ENCODE measurements at places on chromosomes 4 and X.

DNA sequence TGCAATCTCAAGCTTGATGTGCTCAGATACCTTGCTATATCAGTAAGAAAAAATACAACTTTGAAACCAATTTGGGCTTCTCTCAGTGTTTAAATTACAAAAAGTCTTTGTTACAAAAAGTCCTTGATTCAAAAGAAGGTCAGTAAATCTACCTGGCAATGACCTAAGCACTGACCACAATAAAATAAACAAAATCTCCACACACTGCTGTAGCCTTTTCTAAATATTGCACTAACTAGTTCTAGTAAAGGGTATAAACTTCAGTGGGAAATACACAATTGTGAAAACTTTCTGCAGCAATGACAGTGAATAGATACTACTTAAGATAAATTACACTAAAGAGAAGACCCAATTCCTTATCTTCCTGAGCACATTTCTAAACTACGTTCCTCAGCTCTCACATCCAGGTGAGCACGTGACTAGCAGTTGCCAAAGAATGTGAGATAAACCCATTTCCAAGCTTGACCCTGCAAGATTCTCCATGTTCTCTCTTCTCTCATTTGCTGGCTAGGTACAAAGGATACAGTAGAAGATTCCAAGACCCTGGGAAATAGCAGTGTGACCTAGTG is 81.4 kb upstream of the GPR34 start:
- no peak for DNase-seq

GRCh38 chr4:171561419-171561818 is 251.8 kb upstream of the GALNTL6 start:
- no peak for DNase-seq

GRCh38 chr4:53602390-53602789 is 11.1 kb upstream of the LNX1 start:
- no peak for DNase-seq

DNA sequence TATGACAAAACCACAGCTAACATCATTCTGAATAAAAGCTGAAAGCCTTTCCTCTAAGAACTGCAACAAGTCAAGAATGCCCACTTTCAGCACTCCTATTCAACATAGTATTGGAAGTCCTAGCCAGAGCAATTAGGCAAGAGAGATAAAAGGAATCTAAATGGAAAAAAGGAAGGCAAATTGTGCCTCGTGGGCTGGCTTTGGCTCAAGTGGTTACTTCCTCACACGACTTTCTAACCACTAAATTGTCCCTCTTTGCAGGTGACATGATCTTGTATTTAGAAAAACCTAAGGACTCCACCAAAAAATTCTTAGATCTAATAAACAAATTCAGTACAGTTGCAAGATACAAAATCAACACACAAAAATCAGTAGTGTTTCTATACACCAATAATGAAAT is 57.2 kb downstream of the SCML2 start:
- DNase-seq, result no peak

DNA sequence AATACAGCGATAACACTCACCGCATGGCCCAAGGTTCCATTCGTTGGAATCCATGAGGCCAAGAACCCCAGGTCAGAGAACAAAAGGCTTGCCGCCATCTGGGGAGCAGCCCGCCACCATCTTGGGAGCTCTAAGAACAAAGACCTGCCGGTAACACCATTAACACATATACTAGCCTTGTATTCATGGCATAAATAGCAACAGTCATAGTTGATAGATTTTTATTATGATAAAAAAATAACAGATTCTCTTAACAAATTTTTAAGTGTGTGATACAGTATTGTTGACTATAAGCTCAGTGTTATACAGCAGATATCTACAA is 309.4 kb downstream of the GLUD2 start:
- no peak for DNase-seq
